Upper lobe of right lung (tissue), 1 donor: ENCODE measurements at places on chromosomes 7 and 10. TPM values are rescaled to one million over a fixed set of nuclear protein-coding genes. Genes with fewer than 3 reads are reported as not detected.

- H3K27ac ChIP-seq = no peak overlapping the region
- no peak overlapping the region for H3K4me3 ChIP-seq
- H3K36me3 ChIP-seq = no peaks in the 10 kb centered on the region
Observed at GRCh38 chr10:106537866-106538265, 626.6 kb downstream of the SORCS1 start.

DNA sequence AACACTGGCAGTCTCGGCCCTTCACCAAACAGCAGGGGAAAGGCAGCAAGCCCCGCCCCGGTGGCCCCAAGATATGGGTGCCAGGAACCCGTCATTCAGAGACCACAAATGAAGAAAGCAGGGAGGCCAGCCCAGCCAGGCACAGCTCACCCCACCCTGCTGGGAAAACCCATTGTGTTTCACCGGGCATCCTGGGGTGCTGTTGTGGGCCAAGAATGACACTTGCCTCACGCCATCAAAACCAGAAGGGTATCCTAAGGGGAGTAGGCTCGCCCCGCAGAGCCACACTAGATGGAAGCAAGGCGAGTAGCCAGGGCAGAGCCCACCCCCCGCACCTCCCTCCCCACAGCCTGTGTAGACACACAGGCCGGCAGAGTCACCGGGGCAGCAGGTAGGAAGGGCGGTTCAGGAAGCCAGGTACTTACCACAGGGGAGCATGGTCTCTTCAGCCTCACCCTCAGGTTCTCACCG lies 72.5 kb upstream of the KCNMA1 start:
- H3K27ac ChIP-seq = no peak overlapping the region
- DNase-seq = no peak
- H3K27me3 ChIP-seq = peaks cover 39% of the 10 kb centered on the region

DNA sequence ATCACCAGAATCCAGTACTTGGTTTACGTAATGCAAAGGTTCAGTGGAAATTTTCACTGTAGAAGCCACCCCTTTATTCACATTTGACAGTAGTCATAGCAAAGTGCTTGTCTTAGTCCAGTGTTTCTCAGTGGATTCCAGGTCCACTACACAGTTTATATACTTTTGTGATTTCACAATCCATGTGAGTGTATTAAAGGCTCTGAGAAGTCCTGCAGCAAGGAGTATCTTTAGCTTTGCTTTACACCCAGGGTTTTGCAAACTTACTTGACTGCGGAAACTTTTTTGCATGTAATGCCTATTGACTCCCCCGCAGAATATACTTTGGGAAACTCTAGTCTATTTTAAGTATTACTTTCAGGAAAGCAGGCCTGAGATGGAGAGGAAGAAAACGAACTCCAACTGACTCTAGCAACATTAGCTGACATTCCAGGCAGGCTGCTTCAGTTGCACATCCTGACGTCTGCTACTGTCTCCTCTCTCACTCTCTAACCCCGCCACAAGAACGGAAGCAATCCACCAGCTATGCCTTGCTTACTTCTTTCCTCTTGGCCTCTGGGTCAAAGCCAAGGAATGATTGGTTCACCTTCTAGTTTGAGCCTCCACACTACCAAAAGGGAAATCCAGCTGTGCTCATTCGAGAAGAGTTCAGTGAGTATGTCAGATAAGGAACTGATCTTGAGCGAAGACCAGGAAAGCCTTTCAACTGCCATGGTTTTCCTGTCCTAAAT lies 6.2 kb downstream of the PLXNA4 start:
- no peaks in the 10 kb centered on the region for H3K36me3 ChIP-seq
- no peak overlapping the region for H3K4me3 ChIP-seq
- no peak for DNase-seq

DNA sequence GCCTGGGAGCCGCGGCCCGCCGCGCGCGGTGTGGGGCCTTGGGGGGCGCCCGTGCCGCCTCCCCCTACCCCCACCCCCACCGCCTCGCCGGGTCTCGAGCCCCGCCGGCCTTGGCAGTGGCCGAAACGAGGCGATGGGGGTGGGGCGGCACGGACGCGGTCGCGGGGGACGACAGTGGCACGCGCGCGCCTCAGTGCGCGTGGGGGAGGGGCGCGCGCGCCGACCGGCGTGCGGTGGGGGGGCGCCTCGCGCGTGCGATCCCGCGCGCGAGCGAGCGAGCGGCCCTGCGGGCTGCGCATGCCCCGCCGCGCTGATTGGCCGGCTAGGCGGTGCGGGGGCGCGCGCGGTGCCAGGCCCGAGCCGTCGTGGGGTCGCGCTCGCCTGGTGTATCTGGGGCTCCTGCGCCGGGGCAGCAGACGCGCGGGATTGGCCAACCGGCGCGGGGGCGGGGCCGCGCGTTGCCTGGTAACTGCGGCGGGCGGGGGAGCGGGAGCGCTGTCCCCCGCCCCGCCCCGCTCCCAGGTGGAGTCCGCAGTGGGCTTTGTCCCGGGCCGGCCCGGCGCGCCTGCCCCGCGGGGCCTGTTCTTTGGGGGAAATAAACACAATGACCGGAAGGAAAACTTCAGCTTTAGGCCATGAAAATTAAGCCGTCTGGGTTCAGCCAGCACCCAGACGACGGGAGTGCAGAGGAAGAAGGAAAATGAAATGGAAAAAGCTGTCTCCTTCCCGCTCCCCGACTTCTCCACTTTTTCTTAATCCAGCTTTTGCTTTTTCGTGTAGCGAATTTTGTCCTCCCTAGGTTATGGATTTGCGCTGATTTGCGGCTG lies 873 bp downstream of the GTF2I start:
- peaks cover 49% of the 10 kb centered on the region for H3K4me1 ChIP-seq
- peak overlapping the region; percentile 97 for H3K27ac ChIP-seq
- no peaks in the 10 kb centered on the region for H3K36me3 ChIP-seq
- DNase-seq = peak; percentile 96

DNA sequence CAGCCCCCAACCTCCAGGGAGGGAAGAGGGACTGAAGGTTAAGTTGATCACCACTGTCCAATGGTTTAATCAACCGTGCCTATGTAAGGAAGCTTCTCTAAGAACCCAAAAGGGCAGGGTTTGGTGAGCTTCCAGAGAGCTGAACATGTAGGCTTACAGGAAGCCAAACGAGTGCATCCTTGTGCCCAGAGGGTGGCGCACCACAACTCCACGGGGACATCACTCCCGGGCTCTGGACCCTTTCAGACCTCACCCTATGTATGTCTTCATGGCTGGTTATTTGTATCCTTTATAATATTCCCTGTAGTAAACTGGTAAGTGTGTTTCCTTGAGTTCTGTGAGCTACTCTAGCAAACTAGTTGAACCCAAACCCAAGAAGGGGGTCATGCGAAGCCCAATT lies 11.5 kb upstream of the NFKB2 start:
- H3K27ac ChIP-seq = no peak overlapping the region
- peaks cover 14% of the 10 kb centered on the region for H3K4me1 ChIP-seq
- peaks cover 41% of the 10 kb centered on the region for H3K36me3 ChIP-seq
- no peak overlapping the region for H3K4me3 ChIP-seq
- no peak for DNase-seq
- no peaks in the 10 kb centered on the region for H3K27me3 ChIP-seq

DNA sequence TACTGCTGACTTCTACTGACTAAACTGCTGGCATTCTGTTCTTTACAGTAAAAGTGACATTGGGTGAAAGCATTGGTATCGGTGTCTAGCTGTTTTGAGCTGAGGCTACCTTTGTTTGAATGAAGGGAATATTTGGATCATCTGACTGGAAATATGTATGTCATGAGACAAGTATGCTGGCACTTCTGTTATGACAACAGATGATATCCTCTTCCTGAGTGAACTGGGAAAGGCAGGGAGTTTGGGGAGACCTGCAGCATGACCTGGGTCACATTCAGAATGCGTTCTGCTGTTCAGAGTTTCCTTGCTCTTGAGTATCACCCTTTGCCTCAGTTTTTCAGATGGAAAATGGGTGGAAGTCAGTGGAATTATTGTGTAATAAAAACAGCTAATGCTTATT lies 81.8 kb downstream of the PLCE1 start:
- H3K4me1 ChIP-seq = peaks cover 6% of the 10 kb centered on the region
- DNase-seq = no peak
- H3K27ac ChIP-seq = no peak overlapping the region

Gene NEUROD6
- total RNA-seq = not detected

DNA sequence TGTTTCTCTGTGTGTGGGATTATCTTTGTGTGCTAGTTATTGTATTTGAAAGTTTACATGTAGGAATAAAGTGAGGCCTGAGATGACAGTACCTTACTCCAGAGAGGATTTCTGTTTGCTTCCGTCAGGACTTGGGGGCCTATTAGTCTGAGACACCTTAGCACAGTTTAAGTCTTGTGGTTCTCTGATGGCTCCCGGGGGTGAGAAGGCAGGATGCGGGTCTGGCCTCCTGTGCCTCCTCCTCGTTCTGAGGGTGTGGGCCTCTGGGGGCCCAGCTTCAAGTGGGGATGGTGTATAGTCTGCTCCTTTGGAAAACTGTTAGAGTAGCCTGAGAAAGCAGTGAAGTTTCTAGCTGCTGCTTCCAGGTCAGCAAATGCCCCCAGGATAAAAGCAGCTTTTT lies 12.4 kb downstream of the MTURN start:
- H3K27me3 ChIP-seq = no peaks in the 10 kb centered on the region
- no peak overlapping the region for H3K4me3 ChIP-seq
- no peak for DNase-seq
- H3K27ac ChIP-seq = no peak overlapping the region
- peaks cover 49% of the 10 kb centered on the region for H3K4me1 ChIP-seq
- H3K36me3 ChIP-seq = peaks cover 10% of the 10 kb centered on the region

GRCh38 chr10:49184642-49185111 lies 3.5 kb downstream of the TMEM273 start:
- peak overlapping the region; percentile 20 for H3K4me3 ChIP-seq
- peaks cover 29% of the 10 kb centered on the region for H3K4me1 ChIP-seq
- H3K27ac ChIP-seq = no peak overlapping the region
- H3K36me3 ChIP-seq = no peaks in the 10 kb centered on the region
- DNase-seq = no peak
- H3K27me3 ChIP-seq = no peaks in the 10 kb centered on the region

DNA sequence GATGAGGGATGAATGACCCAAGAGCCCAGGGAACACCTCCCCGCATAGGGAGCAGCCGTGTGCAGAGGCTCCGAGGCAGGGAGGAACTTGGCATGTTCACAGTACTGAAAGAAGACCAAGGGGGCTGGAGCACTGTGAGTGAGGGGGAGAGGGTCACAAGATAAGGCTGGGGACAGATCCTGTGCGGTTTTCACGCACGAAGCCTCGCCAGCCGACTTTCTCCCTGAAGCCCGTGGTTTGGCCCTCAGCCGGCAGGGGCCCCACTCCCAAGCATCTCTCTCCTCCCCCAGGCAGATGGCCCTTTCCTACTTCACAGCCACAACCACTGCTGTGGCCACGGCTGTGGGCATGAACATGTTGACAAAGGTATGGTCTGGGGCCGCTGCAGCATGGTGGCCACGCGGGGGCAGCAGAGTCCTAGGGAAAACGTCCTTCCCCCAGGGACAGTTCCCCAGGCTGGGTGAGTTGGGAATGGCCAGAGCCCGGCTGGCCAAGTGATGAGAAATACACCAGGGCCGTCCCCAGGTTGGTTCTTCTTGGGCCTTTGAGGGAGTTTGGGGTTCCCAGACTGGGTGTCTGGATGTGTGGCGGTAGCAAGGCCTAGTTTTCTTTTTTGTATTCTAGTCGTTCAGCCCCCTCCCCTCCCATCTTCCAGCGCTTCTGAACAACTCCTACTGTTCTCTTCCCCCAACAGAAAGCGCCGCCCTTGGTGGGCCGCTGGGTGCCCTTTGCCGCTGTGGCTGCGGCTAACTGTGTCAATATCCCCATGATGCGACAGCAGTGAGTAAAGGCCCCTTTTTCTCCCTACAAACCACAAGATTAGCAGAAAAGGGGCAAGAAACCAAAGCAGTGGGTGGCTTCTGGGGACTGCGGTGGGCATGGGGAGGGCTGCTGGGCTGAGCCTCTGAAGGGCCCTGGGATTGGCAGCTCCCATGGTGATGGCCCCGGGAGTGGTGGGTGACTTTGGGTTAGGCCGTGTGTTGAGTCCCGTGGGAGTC lies 14.4 kb upstream of the WBP1L start:
- peaks cover 10% of the 10 kb centered on the region for H3K4me1 ChIP-seq
- DNase-seq = peak; percentile 93
- H3K27ac ChIP-seq = no peak overlapping the region
- no peaks in the 10 kb centered on the region for H3K27me3 ChIP-seq
- peaks cover 30% of the 10 kb centered on the region for H3K36me3 ChIP-seq
- H3K4me3 ChIP-seq = no peak overlapping the region

GRCh38 chr10:109920016-109920415 lies 3.3 kb downstream of the XPNPEP1 start:
- H3K36me3 ChIP-seq = no peaks in the 10 kb centered on the region
- no peaks in the 10 kb centered on the region for H3K27me3 ChIP-seq
- H3K27ac ChIP-seq = no peak overlapping the region
- H3K4me1 ChIP-seq = peaks cover 24% of the 10 kb centered on the region
- no peak overlapping the region for H3K4me3 ChIP-seq

DNA sequence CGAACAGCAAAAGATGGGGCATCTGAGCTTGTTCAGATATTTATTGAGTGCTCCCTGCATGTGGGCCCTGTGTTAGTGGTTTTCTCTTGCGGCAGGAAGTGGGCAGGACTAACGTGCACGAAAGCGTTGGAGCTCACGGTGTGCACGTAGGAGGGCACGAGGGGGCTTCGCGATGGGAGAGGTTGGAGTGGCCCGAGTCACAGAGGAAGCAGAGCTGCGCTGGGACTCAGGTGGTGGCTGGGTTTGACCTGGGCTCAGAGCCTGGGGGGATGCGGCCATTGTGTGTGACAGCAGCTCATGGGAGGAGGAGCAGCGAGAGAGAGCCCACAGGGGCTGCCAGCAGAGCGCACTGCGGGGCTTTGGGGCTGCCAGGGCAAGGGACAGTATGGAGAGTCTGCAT lies 7.7 kb downstream of the ZSCAN25 start:
- no peak overlapping the region for H3K4me3 ChIP-seq
- H3K4me1 ChIP-seq = no peaks in the 10 kb centered on the region
- H3K27me3 ChIP-seq = no peaks in the 10 kb centered on the region
- DNase-seq = no peak
- H3K36me3 ChIP-seq = peaks cover 100% of the 10 kb centered on the region
- H3K27ac ChIP-seq = no peak overlapping the region

- no peak for DNase-seq
- peaks cover 5% of the 10 kb centered on the region for H3K36me3 ChIP-seq
- H3K27me3 ChIP-seq = no peaks in the 10 kb centered on the region
- no peak overlapping the region for H3K4me3 ChIP-seq
- H3K27ac ChIP-seq = no peak overlapping the region
- H3K4me1 ChIP-seq = no peaks in the 10 kb centered on the region
Observed at GRCh38 chr10:89783406-89783805, 82.0 kb downstream of the KIF20B start.

- H3K4me1 ChIP-seq = peaks cover 25% of the 10 kb centered on the region
- no peak for DNase-seq
- H3K4me3 ChIP-seq = no peak overlapping the region
- no peaks in the 10 kb centered on the region for H3K27me3 ChIP-seq
- H3K36me3 ChIP-seq = no peaks in the 10 kb centered on the region
Observed at GRCh38 chr10:58265249-58265648, 2.4 kb downstream of the IPMK start.

Gene CRTAC1
- 128 TPM for total RNA-seq

Gene DNAJC9
- total RNA-seq = 12.4 TPM

- H3K36me3 ChIP-seq = no peaks in the 10 kb centered on the region
- H3K4me1 ChIP-seq = no peaks in the 10 kb centered on the region
- no peaks in the 10 kb centered on the region for H3K27me3 ChIP-seq
- no peak for DNase-seq
- H3K4me3 ChIP-seq = no peak overlapping the region
- no peak overlapping the region for H3K27ac ChIP-seq
Observed at GRCh38 chr7:88590963-88591362, 168.5 kb upstream of the ZNF804B start.

Gene PTPRN2
- total RNA-seq = 4.9 TPM
